Neural cell (in vitro differentiated cells): ENCODE measurements at places on chromosomes 13 and 19. TPM values are rescaled to one million over a fixed set of nuclear protein-coding genes. Genes with fewer than 3 reads are reported as not detected.

Gene TEAD2
- polyA plus RNA-seq: 1.0 and 1.3 TPM in 2 replicates

Gene ZNF682
- 52.2 and 57.1 TPM in 2 replicates for polyA plus RNA-seq

Gene GPR4
- polyA plus RNA-seq: 0.25 TPM in 1 of 2 replicates, not detected in the other

Gene ZNF541
- not detected in 2 replicates for polyA plus RNA-seq

Gene PSG3
- polyA plus RNA-seq: not detected in 2 replicates

Gene ACP7
- polyA plus RNA-seq: not detected in 2 replicates

Gene OR7A5
- not detected in 2 replicates for polyA plus RNA-seq

Gene TNFSF9
- polyA plus RNA-seq: 0.86 and 1.3 TPM in 2 replicates

Gene LHFPL6
- polyA plus RNA-seq: 36.3 and 38.7 TPM in 2 replicates

Gene IFNL1
- not detected in 2 replicates for polyA plus RNA-seq

Gene ZFP36
- 0.34 TPM in 1 of 2 replicates, not detected in the other for polyA plus RNA-seq

Gene ZNF835
- not detected in 2 replicates for polyA plus RNA-seq

Gene IL12RB1
- polyA plus RNA-seq: not detected in 2 replicates

Gene LRG1
- polyA plus RNA-seq: not detected in 2 replicates

Gene ZNF418
- 19.7 and 27.6 TPM in 2 replicates for polyA plus RNA-seq

Gene PBX4
- 7.5 and 8.1 TPM in 2 replicates for polyA plus RNA-seq
